ENCODE measurements at places on chromosomes 1 and 21.

- no peak for DNase-seq
Observed at GRCh38 chr1:68294367-68295066, 62.2 kb upstream of the WLS start.

- DNase-seq = peak; percentile 27
Observed at GRCh38 chr1:46532498-46533178, 18.8 kb downstream of the KNCN start.

GRCh38 chr1:209601809-209602657 is 18.5 kb downstream of the CAMK1G start:
- peak; percentile 8 for DNase-seq

DNA sequence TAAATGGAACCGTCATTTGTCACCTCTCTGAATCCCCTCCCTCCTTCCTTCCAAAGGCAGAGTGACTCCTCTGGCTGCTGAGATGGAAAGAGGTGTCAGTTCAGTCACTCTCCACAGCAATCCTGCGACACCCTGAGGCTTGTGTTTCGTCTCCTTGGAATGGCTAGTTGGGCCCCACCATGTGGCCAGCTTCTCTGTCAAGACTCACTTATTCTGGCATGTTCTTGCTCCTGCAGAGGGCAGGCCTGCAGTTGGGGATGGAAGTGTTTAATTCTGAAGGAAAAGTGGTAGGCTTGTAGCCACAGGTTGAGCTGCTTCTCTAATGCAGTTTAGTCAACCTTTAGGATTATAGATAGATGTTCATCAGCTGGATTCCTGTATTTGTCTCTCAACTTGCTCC is 149.6 kb downstream of the LMO4 start:
- no peak for DNase-seq

GRCh38 chr1:107782217-107782845 is 182.6 kb downstream of the VAV3 start:
- DNase-seq = peak; percentile 58

DNA sequence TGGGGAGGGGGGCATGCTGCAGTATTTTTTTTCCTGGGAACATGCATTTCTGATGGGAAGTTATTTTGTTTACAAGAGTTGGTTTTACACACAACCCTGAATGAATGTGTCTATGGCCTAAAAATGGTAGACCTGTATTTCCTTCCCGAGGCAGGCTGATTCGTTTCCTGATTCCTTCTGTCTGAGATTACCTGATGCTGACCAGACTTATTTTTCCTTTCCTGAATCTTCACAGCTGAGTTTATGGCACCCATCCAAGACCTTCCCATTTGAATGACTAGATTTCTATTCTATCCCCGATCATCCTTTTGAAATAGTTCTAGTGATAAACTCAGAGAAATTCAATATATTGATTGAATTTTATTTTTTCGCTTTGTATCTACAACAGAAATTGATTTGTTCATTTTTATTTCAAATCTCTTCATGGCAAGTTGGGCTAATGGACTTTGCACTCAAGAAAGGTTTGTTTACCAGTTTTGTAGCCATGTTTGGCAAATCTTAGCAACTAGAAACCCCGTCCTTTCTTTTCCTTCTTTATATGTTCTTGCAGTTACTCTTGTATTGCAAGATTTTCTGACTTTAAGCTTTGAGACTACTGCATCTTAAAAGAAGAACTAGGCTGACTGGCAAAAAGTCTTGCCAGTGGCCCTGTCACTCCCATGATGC is 15.9 kb upstream of the PLEKHM2 start:
- no peak for DNase-seq

GRCh38 chr1:173355281-173356031 is 121.7 kb upstream of the PRDX6 start:
- no peak for DNase-seq

Measured in NCI-H510A treated with DMSO at 0.1 percent for 48 hours (cell line).